ENCODE measurements at places on chromosomes 5 and 9.

GRCh38 chr5:56176871-56177533 lies 56.1 kb downstream of the ANKRD55 start:
- no peak for DNase-seq

- peak; percentile 51 for DNase-seq
These were observed 118.0 kb upstream of the PCA3 start for GRCh38 chr9:76646249-76646648.

DNA sequence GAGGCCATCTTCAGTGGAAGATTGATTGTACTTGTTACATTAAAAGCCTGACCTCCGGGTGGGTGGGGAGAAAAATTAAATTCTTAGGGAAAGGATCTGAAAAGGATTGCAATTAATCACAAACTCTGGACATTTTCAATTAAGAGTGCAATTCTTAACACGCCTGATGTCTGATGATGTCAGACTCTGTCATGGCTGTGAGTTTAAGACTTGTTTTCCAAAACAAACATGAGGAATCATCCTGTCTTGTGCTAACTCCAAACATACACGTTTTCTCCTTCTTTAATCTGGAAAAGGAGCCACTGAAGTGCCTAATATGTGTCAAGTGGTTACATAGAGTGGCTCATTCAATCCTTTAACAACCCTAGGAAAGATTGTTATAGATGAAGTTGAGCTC lies 60.4 kb upstream of the SMIM23 start:
- no peak for DNase-seq

GRCh38 chr9:104091708-104092107 lies 2.4 kb upstream of the SMC2 start:
- DNase-seq, result no peak

GRCh38 chr9:37036371-37036775 lies 2.3 kb upstream of the PAX5 start:
- DNase-seq, result peak; percentile 70

DNA sequence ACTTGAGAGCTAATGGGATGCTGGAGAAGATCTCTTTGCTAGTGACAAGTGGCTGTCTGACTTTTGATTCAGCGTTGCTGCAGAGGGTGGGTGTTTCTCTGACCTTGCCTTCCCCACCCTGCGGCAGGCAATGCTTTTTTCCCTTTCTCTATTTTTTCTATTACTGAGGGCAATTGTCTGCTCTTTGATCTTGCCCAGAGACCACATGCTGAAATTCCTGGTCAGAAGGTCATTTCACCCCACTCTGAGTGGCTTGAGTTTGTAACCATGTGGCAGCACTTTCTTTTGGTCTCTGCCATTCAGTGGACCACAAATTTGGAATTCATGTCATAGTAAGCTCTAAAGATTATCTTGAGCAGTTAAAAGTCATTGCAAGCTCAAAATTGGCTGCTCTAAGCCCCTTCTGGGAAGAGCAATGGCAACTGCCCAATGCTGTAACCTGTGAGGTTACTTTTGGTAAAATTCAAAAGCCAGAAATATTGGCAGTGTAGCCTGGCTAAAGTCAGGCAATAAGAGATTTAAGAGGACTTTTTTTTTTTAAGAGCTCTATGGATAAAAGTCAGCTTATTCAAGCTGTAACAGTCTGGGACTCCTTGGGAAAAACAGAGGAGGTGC lies 30.4 kb upstream of the MTMR12 start:
- DNase-seq, result no peak

- no peak for DNase-seq
These were observed 11.7 kb upstream of the C9orf72 start for GRCh38 chr9:27584931-27585330.

GRCh38 chr9:92963831-92964606 lies 16.7 kb downstream of the FGD3 start:
- peak; percentile 84 for DNase-seq

GRCh38 chr9:90299968-90300367 lies 342.7 kb downstream of the DIRAS2 start:
- no peak for DNase-seq

- no peak for DNase-seq
These were observed 44.4 kb upstream of the GPR21 start for GRCh38 chr9:122988920-122989621.

DNA sequence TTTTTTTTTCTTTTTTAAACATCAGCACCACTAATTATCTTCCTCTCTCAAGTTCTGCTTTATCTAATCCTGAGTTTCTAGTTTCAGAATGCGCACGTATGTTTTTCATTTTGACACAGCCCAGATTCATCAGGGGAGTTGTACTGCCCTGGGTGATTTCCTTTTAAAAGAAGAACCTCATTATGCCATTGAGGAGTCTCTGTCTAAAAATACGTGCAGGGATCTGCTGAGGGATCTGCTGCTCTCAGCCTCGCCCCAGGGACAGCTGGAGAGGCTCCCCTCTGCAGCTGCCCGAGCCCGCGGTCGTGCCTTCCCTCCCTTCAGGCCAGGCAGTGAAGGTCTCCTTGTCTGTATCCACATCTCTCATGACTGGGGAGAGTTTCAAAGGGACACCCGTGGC lies 273.1 kb downstream of the ARHGEF28 start:
- no peak for DNase-seq

- DNase-seq, result peak; percentile 44
These were observed at the start of gene STC2 for GRCh38 chr5:173327948-173328843. Gene STC2, minus strand, starts transcription at chr5:173328414. Its CDS starts 221 bp downstream, at chr5:173328193.

DNA sequence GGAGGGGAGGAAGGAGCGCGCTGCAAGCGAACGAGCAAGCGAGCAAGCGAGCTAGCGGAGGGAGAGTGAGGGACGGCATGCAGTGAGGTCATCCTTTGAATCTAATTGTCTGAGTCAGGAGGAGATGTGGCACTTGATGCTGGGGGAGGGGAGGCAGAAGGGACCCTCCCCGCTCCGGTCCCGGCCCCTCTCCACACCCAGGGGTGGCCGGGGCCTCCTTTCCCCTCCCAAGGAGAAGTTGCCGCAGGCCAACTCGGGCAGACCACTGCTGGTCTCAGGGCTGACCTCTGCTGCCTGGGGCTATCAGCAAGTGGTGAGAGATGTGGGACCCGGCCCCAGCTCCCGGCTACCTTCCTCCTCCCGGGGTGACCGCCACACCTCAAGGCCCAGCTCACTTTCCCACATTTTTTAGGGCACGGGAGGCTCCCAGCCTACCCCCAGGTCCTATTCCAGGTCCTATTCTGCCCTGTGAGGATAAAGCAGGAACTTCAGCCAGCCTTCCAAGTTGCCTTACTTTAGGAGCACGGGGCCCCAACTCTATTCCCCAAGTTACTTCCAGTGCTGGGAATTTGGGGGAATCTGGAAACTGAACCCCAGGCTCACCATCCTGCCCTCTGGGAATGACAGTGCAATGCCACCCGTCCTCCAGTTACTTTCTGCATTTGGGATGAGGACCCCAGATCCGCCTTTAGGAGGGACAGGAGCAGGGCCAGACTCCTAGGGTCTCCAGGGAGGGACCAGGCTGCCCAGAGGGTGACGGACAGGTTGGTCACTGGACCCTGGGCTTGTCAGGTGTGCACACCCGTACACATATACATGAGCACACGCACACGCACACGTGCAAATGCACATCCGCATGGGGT lies 11.1 kb downstream of the CNTFR start:
- no peak for DNase-seq

DNA sequence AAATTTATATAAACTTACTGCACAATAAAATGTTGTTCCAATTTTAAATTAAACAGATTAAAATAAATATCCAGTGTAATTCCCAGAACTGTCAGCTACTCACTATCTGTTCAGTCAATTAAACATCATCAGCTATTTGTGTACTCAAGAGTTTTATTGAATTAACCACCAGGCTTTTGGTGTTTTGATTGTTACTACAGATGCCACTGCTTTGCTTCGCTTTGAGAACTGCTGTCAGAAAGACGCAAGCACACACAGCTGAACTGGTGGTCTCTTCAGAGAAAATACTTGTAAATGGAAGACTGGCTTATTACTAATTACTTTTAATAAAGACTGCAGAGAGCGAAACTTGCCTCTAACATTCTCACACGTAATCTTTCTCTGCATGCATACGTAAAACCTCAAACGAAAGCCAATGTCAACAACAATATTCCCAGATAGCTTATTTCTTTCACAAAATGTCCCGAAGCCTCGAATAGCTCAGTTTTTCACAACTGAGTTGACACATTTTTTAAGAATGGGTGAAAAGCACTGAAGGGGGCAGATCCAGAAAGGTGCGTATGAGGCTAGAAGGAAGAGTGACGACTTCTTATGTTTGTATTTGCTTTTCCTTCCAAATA lies 259.6 kb upstream of the RPS23 start:
- DNase-seq, result no peak

- peak; percentile 82 for DNase-seq
These were observed 23.4 kb downstream of the SPACA9 start for GRCh38 chr9:132901858-132902831.

DNA sequence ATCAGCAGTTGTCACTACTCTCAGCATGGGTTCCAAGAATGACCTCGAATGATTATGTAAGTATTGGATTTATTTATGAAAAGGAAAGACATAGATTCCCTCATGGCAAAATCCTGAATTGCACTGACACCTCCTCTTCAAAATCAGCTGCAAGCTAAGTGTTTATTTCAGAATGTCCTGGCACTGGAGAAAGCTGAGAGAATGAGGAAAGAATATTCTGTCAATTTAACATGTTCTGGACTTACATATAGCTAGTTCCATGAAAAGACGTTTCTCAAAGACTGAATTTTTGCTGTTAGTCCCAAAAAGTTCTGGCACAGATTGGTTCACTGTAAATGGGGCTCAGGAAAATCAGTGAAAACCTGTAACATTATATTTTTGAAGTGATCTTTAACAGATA lies 120.3 kb downstream of the NREP start:
- DNase-seq, result no peak

- no peak for DNase-seq
These were observed 79.8 kb downstream of the RGS7BP start for GRCh38 chr5:64585646-64586045.

DNA sequence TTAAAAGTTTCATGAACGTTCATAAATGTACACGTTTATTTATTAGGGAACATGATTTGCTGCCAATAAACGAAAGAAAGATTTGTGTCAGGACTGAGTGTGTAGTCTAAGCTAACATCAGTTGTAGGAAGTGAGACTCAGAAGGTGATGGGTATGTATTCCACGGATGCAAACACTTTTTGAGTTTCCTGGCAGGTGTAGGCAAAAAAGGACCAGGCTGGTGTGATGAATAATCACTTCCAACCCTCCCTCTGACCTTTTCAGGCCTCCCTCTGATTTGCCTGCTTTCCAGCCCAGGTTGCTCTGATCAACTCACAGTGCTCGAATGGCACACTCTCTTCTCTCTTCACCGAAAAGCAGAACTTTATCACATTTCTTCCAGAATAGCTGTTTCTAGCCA lies 51.8 kb downstream of the BASP1 start:
- DNase-seq, result no peak

GRCh38 chr9:75592586-75592985 lies 297.9 kb upstream of the PCSK5 start:
- DNase-seq, result no peak

GRCh38 chr9:131618071-131618479 lies 72.8 kb downstream of the PRRT1B start:
- DNase-seq, result no peak

DNA sequence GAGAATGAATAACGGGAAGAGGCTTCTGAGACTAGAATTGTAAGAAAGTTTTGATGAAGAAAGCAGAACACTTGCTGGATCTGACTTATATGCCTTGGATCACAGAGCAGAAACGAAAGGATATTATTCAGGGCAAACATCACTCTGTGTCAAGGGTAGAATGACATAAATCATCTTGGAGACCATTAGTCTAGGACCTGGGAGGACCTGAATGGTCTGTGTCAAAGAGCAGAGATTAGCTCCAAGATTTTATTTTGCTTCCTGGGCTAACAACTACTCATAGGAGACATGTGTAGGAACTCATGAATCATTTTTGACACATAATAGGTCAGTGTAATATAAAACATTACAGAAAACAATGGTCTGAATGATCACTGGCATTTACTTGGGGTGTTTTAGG lies 417.9 kb downstream of the SLCO4C1 start:
- peak; percentile 14 for DNase-seq

GRCh38 chr5:24364711-24365110 lies 280.1 kb downstream of the CDH10 start:
- DNase-seq, result no peak
